ENCODE measurements at places on chromosomes 1 and 21. TPM values are rescaled to one million over a fixed set of nuclear protein-coding genes. Genes with fewer than 3 reads are reported as not detected.

Gene LRRC3
- not detected for total RNA-seq

Gene SLAMF7
- 3.9 TPM for total RNA-seq

Gene C1orf56
- 3.6 TPM for total RNA-seq

Gene PADI3
- total RNA-seq = 2.1 TPM

Gene PTPN22
- total RNA-seq = 1.7 TPM

Gene RBM11
- total RNA-seq = not detected

Gene VAV3
- total RNA-seq = 72.8 TPM

Gene ST6GALNAC5
- 2.0 TPM for total RNA-seq

Gene LIN28A
- total RNA-seq = not detected

Gene KCNJ6
- 0.15 TPM for total RNA-seq

Gene TNNI3K
- not detected for total RNA-seq

Gene TCHH
- total RNA-seq = not detected

Gene UBXN11
- total RNA-seq = 4.1 TPM

Gene DVL1
- 34.5 TPM for total RNA-seq

Gene NUF2
- 40.0 TPM for total RNA-seq

Gene GPR52
- not detected for total RNA-seq

Gene ANGPTL1
- not detected for total RNA-seq

Gene MDM4
- total RNA-seq = 6.9 TPM

Gene CACNA1S
- not detected for total RNA-seq

Gene HRNR
- not detected for total RNA-seq

Gene ADORA3
- not detected for total RNA-seq

Gene SPOCD1
- total RNA-seq = 52.0 TPM

Gene ELAVL4
- total RNA-seq = not detected

Gene CFHR1
- not detected for total RNA-seq

Gene AMY1C
- not detected for total RNA-seq

Gene MEX3A
- 3.2 TPM for total RNA-seq

Gene HOOK1
- not detected for total RNA-seq

Gene LEPR
- 8.6 TPM for total RNA-seq

Gene VWA5B1
- total RNA-seq = not detected

Gene TNFSF18
- 14.2 TPM for total RNA-seq

Gene PIK3R3
- total RNA-seq = 20.6 TPM

Gene CALML6
- not detected for total RNA-seq

Gene ELF3
- 2.3 TPM for total RNA-seq

Gene ARHGEF19
- total RNA-seq = 3.2 TPM

Gene ARTN
- 4.4 TPM for total RNA-seq

Gene ZNF648
- total RNA-seq = not detected

Gene PDPN
- total RNA-seq = 4.1 TPM

Gene C1orf232
- total RNA-seq = not detected

Gene FMO2
- not detected for total RNA-seq

Gene C1orf94
- 4.0 TPM for total RNA-seq

Gene RRP15
- total RNA-seq = 4.5 TPM

Gene WNT3A
- not detected for total RNA-seq

Gene ALX3
- total RNA-seq = not detected

Gene FCRL2
- total RNA-seq = not detected

Gene CD52
- total RNA-seq = not detected

Gene MOB3C
- 10.3 TPM for total RNA-seq

Gene PADI2
- 0.12 TPM for total RNA-seq

Gene SMCP
- total RNA-seq = not detected

Gene GREM2
- total RNA-seq = not detected

Gene CNTN2
- total RNA-seq = not detected

Gene OR2T12
- total RNA-seq = not detected

Gene TMEM61
- total RNA-seq = not detected

Measured in M059J (cell line).